ENCODE measurements at places on chromosomes 1 and 21.
A peak's percentile ranks its signal among the peaks of the same experiment; 100 is the strongest.

DNA sequence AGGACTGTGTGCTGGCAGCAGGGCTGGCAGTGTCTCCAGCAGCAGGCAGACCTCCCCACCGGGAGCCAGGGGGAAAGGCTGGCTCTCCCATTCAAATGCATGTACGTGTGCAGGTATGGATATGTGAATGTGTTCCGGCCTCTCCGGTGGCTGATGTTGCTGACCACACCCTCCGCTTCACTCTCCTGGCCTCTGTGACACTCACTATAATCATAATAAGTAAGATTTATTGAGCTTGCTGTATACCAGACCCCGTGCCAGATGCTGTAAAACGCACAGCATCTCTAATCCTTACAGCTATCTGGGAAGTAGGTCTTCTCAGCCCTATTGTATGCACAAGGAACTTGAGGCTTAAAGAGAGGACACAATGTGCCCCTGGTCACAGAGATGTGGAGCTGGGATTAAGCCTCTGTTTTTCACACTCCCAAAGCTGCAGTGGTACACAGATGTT lies 20.5 kb upstream of the ARTN start:
- DNase-seq: no peak

- no peak for DNase-seq
Observed at GRCh38 chr21:37226041-37226920, 40.9 kb downstream of the VPS26C start.

DNA sequence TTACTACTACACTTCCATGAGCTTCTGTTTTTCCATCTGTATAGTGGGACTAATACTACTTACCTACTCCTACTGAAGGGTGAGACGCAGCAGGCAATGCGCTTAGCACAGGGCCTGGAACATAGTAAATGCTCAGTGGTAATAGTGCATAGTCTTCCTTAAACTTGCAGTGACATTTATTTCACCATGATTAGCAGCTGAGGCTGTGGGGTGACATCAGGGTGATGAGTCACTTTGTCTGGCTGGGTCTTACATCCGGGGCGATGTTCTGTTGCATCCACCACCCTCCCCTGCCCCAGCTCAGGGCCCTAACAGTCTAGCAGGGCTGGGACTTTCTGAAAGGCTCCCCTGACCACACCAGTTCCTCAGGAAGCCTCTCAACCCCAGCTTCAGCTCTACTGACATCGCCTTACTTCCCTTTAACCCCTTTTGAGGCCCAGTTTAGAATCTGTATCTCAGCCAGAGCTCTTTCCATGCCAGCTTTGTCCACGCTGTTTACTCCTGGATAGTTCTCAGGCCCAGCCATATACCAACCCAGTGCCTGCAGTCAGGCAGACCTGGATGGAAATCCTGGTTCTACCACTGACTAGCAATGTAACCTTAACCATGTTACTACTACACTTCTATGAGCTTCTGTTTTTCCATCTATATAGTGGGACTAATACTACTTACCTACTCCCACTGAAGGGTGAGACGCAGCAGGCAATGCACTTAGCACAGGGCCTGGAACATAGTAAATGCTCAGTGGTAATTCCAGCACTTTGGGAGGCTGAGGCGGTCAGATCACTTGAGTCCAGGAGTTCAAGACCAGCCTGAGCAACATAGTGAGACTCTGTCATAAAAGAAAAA lies 66.3 kb downstream of the CD58 start:
- DNase-seq: peak; percentile 58

GRCh38 chr1:17315542-17316130 lies 7.6 kb downstream of the PADI4 start:
- DNase-seq: no peak

DNA sequence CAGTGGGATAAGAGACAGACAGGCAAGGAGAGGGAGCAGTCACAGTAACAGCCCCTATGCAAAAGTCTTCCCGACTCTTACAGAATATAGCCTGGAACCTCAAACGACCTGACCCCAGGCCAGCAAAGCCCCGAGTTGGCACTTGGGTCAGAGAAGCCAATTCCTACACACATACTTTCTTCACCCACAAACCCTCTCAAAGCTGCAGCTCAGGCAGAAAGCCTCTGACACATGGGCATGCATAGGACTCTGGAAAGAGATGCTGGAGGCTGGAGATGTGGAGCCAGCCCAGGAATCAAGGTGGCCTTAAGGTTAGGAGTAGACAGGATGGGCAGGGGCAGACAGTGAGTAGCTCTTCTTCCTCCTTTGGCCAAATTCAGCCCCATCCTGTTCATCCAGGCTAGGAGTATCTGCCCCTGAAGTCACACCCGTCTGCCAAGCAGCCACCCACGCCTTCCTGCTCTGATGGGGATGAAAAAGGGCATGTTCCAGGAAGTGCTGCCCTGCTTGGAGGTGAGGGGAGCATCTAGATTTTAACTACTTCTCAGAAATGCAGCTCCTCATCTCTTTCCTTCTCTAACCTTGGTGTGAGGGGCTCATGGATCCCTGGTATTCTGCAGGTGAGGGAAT lies 7.8 kb downstream of the SLC41A1 start:
- no peak for DNase-seq

DNA sequence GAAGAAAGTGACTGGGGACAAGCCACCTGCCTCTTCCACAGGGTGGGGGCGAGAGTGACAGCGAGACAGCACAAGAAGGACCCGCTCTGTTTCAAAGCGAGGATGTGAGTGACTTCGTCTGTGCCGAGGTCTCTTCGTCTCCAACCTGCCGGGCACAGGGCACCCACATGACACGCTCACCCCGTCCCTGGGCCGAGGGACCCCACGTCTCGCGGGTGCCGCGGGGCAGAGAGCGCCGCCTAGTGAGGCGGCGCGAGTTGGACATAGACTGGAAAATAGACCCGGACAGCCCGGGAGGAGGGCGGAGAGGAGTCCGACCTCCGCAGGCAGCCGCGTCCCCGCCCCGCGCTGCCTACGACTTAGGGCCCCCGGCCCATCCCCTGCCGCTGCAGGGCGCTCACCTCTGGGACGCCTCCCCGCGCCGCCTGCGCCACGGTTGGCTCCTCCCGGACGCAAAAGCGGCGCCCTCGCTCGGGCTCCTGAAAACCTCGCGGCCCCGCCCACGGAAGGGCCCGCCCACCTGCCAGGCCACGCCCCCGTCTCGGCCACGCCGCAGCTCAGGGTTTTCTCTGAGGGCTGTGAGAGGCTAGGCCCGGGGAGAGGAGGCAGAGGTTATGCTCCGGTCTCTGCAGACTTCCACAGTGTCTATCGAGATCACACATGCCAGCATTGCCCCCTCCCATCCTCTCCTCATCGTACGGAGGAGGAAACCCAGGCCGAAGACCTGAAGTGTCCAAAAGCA lies at the start of gene TLR5:
TSS of gene TLR5 (minus strand) at position 454 of the 742 bp plus-strand sequence. CDS start 30,217 bp downstream, outside the sequence.
- DNase-seq: peak; percentile 90
